GM12891 (cell line): ENCODE measurements at places on chromosomes 13 and 19.

GRCh38 chr19:47122359-47123335, 8.0 kb upstream of the SAE1 start:
- no peak for DNase-seq

DNA sequence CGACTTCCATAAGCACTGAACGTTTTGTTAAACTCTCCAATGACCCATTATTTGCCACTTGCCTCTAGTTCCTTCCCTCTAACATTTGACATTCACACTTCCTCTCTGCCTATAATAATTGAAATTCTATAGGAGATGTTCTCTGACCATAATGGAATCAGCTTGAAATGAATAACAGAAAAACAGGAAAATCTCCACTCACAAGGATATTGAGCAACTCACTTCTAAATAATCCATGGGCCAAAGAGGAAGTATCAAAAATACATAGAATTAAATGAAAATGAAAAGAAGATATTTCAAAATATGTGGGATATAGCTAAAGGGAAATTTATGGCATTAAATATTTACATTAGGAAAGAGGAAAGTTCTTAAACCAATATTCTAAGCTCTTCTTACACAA, 3.4 kb upstream of the FCGBP start:
- DNase-seq, result no peak

DNA sequence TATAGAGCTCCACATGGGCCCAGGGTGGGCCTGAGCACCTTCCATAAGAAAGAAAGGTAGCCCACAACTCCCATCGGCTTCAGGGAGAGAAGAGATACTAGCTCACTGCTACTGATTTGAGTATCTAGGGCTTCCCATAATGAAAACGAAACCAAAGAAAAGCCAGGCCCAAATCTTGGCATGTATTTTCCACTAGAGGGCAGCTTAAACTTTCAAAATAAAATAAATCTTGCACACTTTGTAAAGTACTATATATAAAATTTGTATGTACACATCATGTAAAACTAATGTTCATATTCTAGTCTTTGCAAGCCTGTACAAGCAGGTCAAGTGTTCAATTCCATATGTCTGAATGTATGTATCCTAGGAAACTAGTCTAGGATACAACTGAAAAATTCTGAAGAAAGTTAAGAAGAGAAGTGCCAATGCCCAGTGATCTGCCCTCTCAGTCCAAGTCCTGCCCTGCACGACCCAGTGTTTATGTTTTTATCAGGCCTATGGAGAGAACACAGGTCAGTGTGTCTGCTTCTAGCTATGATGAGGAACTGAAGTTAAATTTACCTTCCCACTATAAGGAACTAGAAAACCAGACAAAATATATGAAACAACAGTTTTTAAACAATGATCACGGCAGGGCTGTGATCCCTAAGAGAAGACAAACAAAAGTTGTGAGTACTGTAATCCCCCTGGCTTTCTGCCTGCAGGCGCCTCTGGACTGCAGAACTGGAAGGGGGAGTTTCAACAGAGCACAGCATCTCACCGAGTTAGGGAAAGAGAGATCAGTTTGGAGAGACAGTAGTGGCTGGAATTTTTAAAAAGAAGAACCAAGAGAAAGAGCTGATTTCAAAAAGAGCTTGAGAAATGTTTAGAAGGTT, 475.7 kb downstream of the UQCRFS1 start:
- no peak for DNase-seq

DNA sequence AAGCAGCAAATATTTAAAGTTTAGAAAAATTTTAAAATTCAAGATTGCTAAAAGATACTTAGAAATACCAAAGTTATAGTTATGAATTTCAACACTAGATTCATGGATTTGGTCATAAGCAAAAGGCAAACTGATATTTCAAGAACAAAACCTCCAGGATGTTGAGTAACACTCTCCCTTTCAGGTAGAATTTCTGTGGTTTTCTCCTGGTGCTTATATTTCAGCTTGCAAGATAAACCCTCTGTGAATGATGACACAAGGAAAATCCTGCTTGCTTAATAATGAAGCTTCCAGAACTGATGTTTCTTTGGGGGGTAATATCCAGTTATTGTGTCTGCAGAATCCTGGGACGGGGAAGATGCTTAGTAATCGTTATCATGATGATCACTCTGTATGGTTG, 320.3 kb upstream of the EDNRB start:
- DNase-seq, result no peak

GRCh38 chr13:46665633-46666482, 112.9 kb downstream of the LRCH1 start:
- DNase-seq, result no peak

DNA sequence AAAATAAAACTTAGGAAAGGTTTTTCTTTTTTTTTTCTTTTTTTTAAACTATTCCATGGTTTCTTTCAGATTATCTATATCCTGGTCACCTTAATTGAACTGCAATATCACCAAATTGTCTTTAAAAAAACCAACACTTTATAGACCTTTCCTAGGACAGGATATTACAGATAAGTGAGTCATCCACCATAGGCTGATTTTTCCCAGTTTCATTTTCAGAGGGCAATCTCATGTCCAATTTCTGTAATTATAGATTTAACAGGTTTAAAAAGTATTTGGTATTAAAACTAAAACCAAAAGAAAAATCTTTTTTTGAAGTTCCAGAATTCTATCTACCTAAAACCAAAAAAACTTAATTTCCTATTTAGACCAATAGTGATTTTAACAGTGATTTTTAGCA, 13.2 kb downstream of the SPART start:
- DNase-seq, result no peak

DNA sequence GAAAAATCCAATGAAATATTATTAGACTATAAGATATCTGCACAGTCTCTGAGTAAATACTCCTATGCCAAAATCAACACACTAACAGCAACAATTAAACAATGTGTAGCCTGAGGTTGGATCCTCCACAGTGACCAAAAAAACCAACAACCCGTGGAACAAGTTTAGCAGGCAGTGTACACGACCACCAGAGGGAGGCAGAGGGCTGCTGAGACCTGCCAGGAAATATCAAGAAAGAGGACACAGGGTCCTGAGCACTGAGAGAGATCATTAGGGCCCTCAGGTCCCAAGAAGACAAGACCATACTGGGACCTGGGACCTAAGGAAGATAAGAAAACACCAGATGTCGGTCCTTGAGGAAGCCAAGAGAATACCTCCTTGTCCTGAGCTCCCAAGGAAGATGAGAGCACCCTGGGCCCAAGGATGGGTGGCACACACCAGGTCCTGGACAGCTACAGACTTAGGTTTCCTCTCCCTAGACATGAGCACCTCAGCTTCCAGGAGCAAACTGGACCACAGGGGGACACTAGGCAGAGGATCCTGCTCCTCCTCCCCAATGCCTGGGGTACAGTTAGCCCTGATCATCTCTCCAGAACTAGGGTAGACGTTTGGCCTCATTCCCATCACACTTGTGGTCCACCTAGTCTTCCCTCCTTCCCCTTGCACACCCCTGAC, 822 bp upstream of the ZNF274 start:
- no peak for DNase-seq

DNA sequence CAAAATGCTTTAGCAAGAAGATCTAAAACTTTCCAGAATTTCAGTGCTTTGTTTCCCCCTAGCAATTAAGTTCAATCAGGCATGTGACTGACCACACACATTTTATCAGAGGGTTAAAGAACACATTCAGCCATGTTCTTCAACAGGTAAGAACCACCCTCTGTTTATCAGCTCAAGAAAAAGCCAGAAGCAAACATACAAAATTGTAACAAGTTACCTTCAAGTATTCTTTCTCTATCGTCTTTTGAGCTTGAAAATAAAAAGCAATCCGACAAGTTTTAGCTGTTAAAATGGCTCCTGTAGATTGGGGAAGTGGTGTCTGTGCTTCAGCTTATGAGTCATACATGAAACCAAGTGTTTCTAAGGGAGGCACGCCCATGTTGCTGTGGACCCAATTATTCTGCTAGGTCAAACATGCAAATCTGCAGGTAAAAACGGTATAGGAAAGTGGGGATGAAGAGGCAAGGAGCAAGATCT, at the start of gene ELF1:
Gene ELF1, minus strand, starts transcription at position 306 of the 477 bp plus-strand sequence. CDS start 37,262 bp downstream, outside the sequence.
- DNase-seq, result peak; percentile 25

- no peak for DNase-seq
These were observed 15.0 kb downstream of the ARHGEF7 start for GRCh38 chr13:111130116-111130508.

DNA sequence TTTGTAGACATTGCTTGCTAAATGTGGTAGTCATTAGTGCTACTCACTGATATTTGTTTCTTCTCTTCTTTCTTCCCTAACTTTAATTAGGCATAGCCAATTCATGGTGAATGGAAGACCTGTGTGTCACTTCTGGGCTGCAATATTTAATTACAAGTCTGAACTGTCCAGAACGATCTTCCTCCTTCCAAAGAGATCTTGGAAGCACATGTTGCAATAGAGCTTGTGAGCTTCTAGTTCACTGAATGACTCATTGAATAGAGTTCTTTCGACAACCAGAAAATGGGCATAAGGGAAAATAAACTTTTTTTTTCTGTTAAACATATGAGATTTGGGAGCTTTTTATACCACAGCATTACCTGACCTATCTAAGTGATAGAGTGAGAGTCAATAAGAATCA, 1264.6 kb downstream of the PCDH9 start:
- no peak for DNase-seq

DNA sequence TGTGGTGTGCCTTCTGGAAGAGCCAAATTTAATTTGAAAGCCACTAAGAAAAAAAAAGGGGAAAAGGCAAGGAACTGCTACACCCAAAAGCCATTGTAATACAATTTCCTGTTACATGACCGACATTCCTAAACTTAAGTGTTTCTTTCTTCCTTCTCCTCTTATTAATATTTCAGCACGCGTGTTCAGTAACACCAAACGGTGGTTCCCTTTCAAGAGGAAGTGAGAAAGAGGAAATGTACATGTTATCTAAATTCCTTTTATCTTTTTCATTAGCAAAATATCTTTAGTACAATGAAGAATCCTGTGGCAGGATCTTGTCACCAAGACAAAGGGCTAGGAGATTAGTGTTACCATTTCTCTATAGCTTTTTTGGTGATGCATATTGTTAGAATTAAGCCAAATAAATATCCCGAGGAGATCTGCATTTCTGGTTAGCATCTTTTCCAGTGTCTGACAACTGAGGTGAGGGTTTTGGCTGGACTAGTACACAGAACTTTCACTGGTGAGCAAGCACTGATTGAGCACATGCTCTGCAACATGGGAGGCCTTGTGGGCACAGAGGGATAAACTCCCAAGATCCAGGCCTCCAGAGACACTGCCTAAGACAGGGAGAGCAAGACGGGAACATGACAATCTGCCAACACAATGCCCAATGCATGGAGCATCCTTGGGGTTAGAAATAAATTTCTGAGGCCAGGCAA, 22.1 kb downstream of the LATS2 start:
- DNase-seq, result no peak

DNA sequence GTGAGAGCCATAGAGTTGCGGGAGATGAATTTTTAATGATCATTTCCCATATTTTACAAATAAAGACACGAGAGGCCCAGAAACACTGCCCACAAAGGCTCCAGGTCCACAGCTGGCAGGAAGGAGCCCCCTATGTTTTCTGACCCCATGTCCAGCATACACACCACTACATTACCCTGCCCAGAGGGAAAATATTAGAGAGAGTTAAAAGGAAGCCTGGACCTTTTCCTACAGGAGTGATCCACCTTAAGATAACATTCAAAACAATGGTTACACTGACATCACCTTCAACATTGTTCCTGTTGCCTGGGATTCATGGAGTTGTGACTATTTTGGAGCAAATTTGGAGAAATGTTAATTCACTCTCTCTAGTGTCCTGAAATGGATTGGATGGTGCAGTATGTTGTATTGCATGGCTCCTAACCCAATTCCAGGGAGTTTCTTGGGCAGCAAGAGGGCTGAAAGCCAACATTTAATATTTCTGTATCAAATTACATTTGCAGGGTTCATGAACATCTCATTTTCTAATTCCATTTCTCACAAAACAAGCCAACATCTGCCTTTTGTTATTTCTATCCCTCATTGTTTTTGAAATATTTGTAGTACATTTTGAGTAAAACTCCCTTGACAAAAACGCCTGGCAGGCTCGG, 172.5 kb downstream of the DLEU7 start:
- no peak for DNase-seq

DNA sequence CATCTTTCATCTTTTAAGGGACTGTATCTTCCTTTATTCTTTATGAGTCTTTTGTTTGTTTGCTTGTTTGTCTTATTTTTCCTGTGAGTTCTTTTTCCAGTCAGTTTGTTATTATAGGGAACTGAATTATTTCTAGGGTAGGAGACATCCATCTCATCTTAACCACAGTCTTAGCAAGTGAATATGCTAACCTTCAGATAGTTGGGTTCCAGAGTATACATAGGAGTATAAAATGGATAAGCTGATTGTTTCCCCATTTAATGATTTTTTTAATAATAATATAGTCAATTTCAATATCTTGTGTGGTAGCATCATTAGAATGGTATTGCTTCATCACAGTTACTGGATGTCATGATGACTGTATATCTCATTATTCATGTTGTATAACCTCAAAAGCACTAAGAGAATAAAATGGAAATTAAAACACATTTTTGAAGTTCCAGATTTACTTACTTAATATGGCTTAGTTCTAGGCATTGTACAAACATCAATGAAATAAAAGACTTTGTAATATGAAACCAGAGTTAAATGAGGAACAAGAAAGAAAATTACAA, 33.0 kb downstream of the GPC6 start:
- DNase-seq, result no peak

- no peak for DNase-seq
These were observed 13.6 kb downstream of the PIN1 start for GRCh38 chr19:9848762-9849161.

GRCh38 chr19:57786286-57786685, 16.8 kb downstream of the ZNF586 start:
- no peak for DNase-seq

DNA sequence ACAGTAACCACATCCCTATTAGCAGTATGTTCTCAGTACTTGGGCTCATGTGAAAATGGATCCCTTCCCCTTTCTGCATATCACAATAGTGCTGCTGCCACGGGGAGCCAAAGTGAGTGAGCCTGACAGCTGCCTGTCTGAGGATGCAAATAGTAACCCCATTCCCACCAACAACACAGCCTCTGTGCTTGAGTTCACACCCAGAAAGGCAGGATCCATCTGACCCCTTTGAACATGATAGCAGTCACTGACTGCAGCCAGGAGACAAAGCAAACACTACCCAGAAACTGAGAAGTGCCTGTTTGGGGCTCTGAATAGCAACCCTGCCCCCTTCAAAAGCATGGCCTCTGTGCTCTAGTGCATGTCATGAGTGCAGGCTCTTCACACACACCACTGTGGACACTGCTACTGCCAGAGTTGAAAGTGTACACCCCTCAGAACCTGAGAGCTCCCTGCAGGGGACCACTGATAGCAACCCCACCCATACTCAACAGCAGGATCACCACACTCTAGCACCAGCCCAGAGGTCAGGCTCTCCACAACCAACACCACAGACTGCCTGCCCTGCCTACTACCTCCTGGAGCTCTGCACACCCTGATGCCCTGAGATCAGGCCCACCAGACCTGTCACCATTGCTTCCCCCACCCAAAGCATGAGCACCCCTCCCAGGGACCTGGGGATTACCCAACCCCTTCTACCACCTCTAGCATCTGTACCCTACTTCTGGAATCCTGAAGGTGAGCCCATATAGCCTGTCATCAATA, 1563.5 kb upstream of the PRR20A start:
- no peak for DNase-seq

GRCh38 chr13:114099191-114099590, 33.2 kb downstream of the RASA3 start:
- DNase-seq, result no peak
